ENCODE measurements at places on chromosomes 3 and 15.
A peak's percentile ranks its signal among the peaks of the same experiment; 100 is the strongest.

DNA sequence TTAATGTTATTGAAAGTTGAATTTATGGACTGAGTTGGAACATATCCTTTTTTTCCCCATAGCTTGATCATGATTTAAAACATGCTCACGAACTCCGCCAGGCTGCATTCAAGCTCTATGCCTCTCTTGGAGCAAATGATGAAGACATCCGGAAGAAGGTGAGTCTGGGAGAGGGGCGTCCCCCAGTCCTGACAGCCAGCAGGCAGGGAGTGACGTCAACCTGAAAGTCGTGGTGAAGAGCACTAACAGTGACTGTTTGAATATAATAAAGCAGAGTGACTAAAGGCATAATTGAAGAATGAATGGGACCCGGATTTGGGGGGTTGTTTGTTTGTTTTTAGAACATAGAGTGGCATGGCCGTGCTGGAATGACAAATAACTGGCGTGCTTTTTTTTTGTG, 57.9 kb downstream of the ARMC8 start:
- no peak for DNase-seq

- no peak for DNase-seq
These were observed 110.3 kb downstream of the WNT5A start for GRCh38 chr3:55376753-55377347.

DNA sequence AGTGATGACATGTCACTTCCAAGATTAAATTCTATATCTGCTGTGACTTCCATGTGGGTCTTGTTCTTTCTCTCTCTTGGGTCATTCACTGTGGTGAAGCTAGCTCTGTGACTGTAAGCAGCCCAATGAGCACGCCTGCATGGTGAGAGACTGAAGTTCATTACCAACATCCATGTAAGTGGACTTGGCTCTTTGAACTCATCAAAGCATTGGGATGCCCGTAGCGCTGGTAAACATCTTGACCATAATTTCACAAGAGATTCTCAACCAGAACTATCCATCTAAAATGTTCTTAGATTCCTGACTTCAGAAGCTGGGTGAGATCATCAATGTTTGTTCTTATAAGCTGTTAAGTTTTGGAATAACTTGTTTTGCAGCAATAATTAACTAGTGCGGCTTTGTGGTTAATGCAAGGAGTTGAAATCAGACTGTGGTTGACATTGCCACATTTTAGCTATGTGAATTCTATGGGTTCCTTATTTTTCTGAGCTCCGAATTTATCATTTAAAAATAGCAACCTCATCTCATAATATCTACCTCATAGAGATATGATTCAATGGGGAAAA, 31.6 kb upstream of the LRRC3B start:
- no peak for DNase-seq

DNA sequence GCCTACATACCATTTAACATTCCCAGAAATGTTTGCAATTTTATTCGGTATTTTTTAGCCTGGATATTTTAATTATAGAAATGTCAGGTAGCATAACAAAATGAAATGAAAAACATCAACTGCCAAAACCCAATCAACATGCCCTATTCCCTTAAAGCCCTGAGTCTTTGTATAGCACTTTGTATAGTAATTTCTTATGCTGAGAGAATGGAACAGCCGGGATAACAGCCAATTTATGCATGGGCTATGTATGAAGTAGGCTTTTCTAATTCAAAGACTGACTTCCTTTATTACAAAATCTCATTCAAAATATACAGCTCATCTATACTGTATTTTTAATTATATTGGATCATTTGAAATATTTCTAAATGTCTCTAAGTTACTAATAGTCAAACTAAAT, 513.0 kb upstream of the NAALADL2 start:
- DNase-seq: no peak

GRCh38 chr15:47523681-47524475, 193.4 kb upstream of the SEMA6D start:
- DNase-seq: no peak

DNA sequence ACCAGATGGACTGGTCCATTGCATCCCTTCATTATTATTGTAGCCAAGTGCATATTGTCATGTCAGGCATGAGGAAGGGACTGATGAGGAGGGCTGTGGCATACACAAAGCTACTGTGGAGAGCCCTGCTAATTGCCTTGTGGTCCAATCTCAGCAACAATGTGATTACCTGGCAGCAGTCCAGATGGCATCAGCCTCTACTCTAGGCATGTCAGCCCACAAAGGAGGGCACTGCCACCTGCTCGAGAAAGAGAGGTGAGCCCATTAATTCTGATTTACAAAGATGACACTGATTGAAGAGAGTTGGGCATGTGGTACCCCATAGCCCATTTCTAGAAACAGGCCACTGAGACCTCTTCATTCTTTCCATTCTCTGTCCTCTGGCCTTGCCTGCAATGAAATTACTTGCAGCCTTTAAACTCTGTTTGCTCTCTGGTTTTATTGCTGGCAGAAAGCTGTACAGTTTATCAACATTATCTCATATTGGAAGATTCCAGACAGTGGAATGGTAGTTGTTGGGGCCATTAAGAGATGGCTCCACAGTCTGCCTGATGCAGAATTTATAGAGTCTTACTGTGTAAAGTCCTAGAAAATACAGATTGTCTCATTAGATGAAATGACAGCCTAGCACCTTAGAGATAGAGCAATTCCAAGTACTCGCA, 307.7 kb downstream of the ARPP21 start:
- no peak for DNase-seq

- no peak for DNase-seq
These were observed 28.8 kb downstream of the GOLGA6A start for GRCh38 chr15:74053517-74053916.

DNA sequence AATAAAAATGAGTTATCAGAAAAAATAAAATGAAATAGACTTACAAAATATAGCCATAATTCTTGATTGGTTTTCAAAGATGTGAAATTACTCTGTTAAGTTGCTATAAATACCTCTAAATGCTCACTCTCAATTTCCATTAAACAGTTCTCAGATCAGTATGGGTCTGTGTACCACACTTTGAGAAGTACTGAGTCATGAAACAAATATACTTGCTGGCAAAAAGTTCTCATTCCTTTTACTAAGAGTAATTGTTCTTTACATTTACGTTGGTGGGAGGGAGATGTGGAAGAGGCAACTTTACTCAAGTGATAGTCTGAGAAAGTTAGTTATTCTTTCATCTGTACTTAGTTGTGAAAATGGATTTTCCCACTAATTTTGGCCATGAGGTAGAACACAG, 96.3 kb downstream of the ZNF385D start:
- peak; percentile 21 for DNase-seq

GRCh38 chr15:48527517-48527916, 118.0 kb downstream of the FBN1 start:
- DNase-seq: no peak

DNA sequence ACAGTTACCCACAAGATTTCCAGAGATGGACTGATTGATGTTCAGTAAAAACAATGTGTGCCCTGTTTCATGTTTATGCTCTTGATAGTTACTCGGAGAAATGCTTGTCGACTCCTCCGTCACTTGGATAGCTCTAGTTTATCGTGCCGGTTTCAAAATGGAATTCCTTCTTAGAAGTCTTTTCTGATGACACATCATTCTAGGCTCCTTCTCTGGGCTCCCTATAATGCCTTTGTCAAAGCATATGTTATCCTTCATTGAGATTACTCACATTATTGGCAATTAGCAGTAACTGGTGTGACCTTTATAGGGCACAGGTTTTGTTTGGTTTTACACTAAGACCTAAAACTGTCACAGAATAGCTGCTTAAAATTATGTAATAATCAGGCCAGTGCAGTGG, 201.8 kb downstream of the CNTN6 start:
- DNase-seq: no peak

DNA sequence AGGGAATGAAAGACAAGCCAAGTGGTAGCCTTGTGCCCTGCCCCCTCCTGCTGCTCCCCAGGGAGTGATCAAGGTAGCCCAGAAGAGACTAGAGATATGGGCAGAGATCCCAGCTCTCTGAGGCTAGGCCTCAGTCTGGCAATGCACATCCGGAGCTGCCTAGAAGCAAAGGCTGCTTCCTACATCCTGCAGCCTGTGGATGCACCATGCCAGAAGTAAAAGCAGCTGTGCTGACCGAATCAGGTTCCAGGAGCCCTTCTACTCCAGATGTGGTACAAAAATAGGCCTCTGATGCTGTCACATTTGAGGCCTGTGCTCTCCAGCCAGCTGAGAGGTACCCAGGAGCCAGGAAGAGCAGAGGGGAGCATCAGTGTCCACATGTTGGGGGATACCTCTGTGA, 16.0 kb downstream of the TRAIP start:
- DNase-seq: no peak

- no peak for DNase-seq
These were observed 22.3 kb downstream of the MYO1E start for GRCh38 chr15:59350421-59350732.

GRCh38 chr3:37243820-37244748, 69.7 kb upstream of the LRRFIP2 start:
- no peak for DNase-seq

GRCh38 chr3:34102288-34102687, 303.9 kb downstream of the PDCD6IP start:
- no peak for DNase-seq

GRCh38 chr3:47984075-47984728, 32.0 kb downstream of the MAP4 start:
- peak; percentile 42 for DNase-seq

DNA sequence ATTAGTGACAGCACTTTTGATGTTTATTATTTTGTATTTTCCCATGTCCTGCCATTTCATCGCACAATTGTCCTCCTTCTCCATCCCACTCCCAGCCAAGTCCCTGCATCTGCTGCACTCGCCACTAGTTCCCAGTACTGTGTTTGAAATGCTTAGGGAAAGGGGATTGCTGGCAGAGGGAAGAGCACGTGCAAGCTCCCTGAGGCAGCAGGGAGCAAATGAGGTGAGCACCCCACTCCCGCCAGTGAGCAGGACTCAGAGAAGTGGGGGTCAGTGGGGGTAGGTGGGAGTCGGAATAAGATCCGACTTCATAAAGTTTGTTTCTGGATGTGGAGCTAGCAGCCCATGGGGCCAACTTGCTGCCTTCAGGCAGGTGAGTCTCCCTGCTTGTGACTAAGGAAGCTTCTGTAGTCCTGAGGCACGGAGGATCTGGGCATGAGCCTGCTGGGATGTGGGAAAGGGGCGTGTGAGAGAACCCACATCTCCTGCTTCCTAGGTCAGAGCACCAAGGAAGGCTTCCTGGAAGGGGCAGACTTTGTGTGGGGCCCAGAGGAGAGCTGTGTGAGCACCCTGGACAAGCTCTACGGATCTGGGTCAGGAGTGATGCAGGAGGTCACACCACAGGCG, 99.7 kb upstream of the TLE3 start:
- DNase-seq: no peak

DNA sequence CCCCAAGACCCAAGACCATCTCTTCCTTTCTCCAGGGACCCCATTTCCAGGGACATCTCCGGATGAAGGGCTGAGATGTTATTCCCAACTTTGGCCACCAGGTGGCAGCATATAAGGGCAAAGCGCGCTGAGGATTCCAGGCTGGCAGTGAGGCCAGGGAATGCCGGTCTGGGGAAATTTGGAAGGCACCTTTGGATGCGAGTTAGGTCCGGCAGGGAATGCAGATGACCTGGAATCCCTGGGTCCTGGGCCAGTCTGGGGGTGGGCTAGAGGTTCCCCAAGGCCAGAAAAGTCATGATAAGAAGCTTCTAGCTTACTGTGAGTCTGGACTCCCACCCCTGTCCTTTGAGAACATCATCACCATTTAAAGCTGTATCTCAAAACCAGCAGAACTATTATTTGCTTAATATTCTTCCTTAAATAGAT, 1.6 kb upstream of the CHST13 start:
- DNase-seq: no peak

DNA sequence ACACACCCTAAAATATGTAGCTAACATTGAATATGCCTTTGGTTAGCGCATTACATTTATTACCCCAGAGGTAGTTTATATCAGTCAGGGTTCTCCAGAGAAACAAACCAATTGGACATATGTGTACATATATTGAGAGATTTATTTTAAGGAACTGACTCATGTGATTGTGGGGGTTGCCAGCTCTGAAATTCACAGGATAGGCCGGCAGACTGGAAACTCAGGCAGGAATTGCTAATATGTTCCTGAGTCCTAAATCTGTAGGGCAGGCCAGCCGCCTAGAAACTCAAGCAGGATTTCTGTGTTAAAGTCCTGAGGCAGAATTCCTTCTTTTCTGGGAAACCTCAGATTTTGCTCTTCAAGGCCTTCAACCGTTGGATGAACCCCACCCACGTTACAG, 189.7 kb downstream of the CDIN1 start:
- DNase-seq: peak; percentile 32

DNA sequence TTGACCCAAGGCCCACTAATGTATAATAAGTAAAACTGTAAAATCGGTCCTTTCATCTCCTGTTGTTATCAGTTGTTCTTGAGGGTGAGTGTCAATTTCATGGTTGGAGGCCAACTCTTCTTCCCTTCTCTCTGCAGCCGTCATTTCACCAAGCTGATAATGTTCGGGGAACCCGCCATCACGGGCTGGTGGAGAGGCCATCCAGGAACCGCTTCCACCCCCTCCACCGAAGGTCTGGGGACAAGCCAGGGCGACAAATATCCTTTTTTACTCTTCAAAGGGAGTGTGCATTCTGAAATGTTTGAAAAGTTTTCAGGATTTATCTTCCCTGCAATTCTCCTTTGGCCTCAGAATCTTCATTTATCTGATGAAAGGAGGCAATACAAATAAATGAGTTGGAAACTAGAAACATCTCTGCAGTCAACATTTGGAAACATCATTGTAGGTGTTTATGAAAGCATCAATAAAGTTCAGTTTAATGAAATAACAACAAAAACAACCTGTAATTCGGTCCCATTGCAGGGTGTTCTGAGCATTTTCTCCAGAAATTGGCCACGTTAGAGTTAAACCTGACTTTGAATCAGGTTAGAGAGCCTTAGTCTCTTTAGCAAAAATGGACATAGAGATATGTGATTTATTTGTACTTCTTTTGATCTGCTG, 63.9 kb downstream of the CRTC3 start:
- DNase-seq: no peak

GRCh38 chr3:68706096-68706495, 226.3 kb downstream of the TAFA4 start:
- DNase-seq: no peak

GRCh38 chr3:191792580-191792979, 331.6 kb downstream of the PYDC2 start:
- DNase-seq: no peak

DNA sequence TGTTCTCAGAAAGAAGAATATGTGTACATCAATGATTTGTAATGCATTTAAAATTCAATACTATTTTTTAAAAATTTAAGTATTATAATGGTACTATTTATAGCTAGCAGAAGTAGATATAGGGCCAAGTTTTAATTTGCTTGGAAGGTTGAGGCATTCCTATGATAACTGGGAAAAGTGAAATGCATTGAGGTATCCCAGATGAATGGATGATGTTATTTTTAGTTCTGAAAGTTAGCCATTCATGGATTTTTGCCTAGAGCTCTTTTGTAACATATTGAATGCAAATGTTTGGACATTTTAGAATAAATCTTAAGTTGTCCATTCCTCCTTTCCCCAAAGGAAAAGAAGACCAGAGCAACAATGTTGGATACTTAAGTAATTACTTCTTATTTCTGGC, 47.6 kb downstream of the GAP43 start:
- no peak for DNase-seq

- no peak for DNase-seq
These were observed 509.1 kb downstream of the MCTP2 start for GRCh38 chr15:94740469-94740868.
